ENCODE measurements at places on chromosomes 11 and 22. TPM values are rescaled to one million over a fixed set of nuclear protein-coding genes. Genes with fewer than 3 reads are reported as not detected.

DNA sequence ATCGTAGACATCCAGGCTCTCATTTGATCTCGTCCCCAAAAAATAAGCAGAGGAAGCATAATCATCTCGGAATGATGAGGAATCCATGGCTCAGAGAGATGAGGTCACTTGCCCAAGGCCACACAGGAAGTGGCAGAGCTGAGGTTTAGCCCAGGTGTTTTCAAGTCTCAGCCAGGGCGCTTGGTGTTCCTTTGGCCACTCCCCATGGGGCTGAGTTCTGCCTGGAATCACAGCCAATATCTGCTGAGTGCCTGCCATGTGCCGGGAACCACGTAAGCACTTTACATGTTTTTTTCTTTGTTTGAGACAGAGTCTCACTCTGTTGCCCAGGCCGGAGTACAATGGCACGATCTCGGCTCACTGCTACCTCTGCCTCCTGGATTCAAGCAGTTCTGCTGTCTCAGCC lies 29.5 kb upstream of the MYH9 start:
- no peak overlapping the region for H3K4me3 ChIP-seq
- no peaks in the 10 kb centered on the region for H3K27me3 ChIP-seq
- H3K36me3 ChIP-seq: no peaks in the 10 kb centered on the region
- peaks cover 26% of the 10 kb centered on the region for H3K4me1 ChIP-seq

DNA sequence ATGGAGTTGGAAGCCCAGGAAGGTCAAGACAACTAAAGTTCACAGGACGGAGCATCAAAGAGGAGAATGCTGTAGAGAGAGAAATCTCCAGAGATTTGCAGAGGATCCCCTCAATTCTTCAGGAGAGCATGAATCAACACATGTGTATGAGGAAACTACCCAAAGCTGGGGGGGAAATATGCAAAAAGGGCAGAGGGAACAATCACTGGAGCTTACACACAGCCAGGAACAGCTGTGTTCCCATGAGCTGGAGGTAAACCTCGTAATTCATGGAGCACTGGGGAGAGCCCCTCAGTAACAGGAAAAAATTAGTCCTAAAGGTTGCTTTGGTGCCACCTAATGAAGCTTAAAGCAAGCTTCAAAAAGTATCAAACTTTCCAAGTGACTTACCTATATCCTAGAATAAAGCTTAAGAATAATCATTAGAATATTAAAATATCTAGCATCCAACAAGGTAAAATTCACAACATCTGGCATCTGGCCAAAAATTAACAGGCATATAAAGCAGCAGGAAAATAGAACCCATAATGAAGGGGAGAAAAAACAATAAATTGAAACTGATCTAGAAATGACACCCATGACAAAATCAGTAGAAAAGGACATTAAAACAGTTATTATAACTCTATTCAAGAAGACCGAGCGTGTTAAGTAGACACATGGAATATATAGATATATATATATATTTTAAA lies 134.2 kb downstream of the STK33 start:
- no peak for DNase-seq
- H3K27me3 ChIP-seq: no peaks in the 10 kb centered on the region
- H3K4me1 ChIP-seq: no peaks in the 10 kb centered on the region
- H3K36me3 ChIP-seq: no peaks in the 10 kb centered on the region
- no peak overlapping the region for H3K27ac ChIP-seq

DNA sequence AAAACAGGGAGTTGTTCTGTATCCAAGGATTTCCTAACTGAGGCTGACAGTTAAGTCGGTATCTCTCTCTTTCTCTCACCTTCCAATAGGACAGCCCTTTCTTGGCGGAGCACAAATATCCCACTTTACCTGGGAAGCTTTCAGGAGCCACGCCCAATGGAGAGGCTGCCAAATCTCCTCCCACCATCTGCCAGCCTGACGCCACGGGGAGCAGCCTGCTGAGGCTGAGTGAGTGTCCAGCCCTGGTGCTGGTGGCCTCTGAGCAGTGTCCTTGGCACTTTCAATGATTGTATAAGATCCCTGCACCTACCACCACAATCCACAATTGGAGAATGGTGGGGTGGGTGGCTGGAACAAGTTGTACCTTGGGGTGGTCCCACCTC lies 33.7 kb downstream of the CYB5R2 start:
- peaks cover 29% of the 10 kb centered on the region for H3K4me1 ChIP-seq
- no peaks in the 10 kb centered on the region for H3K27me3 ChIP-seq
- peaks cover 70% of the 10 kb centered on the region for H3K36me3 ChIP-seq
- DNase-seq: no peak
- H3K27ac ChIP-seq: no peak overlapping the region

The ADAMTS8 gene
- total RNA-seq: 0.85 TPM

DNA sequence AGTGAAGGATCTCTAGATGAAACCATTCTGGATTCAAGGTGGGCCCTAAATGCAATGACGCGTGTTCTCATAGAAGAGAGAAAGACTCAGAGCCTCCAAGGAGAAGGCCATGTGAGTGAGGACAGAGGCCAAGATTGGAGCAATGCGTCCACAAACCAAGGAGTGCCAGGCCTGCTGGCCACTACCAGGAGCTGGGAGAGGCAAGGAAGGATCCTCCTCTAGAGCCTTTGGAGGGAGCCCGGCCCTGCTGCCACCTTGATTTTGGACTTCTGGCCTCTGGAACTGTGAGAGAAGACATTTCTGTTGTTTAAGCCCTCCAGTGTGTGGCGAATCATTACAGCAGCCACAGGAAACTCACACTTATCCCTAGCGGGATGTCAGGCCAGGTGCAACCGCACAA lies 52.7 kb upstream of the SHANK2 start:
- H3K4me3 ChIP-seq: no peak overlapping the region
- H3K27ac ChIP-seq: no peak overlapping the region
- H3K27me3 ChIP-seq: peaks cover 70% of the 10 kb centered on the region
- H3K4me1 ChIP-seq: no peaks in the 10 kb centered on the region
- H3K36me3 ChIP-seq: no peaks in the 10 kb centered on the region
- no peak for DNase-seq

GRCh38 chr11:101718402-101718801 lies 134.6 kb upstream of the TRPC6 start:
- H3K27me3 ChIP-seq: no peaks in the 10 kb centered on the region
- H3K36me3 ChIP-seq: no peaks in the 10 kb centered on the region
- H3K4me3 ChIP-seq: no peak overlapping the region
- DNase-seq: no peak

The OR51B5 gene
- total RNA-seq: not detected

DNA sequence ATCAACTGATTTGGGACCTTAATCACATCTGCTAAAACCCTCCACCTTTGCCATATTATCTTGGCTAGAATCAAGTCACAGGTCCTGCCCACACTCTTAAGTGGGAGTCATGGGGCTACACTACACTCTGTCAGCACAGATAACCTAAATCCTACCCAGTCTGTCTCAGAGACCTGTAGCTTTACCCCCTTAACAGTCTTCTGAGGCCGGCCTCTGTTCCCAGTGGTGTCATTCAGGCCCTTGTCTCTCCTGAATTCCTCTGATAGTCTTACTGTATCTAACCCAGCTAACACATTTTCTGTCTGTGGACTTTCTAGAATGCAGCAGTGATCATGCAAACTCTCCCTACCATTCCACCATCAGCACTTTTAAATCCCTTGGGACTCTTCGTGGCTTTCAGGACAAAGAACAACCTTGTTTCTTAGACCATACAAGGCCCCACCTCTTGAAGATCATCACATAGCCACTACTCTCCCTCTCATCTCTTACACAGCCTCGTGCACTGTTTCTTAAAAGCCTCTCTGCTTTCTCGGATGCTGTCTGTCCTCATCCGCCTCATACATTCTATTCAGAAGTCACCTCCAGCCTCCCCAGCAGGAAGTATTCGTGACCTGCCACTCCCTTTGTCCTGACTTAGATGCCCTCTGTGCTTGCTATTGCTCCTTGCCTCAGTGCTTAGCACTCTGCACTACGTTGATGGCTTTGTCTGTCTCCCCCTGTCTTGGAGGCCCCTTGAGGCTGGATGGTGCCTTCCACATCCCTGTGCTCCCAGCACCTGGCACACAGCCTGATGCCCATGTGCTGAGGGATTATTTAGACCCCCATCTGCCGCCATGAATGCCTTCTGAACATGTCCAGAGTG lies 57.9 kb downstream of the PANX1 start:
- no peak overlapping the region for H3K4me3 ChIP-seq
- no peak for DNase-seq
- no peaks in the 10 kb centered on the region for H3K27me3 ChIP-seq
- H3K27ac ChIP-seq: no peak overlapping the region
- H3K36me3 ChIP-seq: peaks cover 5% of the 10 kb centered on the region
- peaks cover 8% of the 10 kb centered on the region for H3K4me1 ChIP-seq

DNA sequence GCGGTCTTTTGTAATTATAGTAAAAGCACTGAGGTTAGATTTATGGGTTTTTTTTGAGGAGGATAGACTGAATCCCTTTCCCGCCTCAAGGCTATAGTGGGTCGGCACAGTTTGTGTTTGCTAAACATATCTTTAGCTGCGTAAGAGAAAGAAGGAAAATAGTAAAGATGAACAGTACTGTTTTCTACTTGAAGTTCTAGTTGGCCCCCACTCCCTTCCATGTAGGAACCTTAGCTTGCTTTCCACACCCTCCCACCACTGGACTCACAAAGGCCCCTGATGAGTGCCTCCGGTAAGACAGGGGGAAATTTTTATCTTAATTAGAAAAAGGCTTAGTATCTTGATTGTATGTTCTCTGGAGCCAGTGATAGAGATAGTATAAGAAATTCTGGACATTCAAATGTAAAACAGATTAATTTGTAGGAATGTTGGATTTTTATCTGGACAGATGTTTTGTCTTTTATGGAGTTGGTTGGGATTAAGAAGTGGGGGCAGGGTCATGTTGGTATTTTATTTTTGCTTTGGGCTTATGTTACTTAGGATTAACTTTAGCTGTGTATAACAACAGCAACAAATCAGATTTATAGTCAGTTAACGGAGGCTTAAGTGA lies 49.4 kb downstream of the PTPRJ start:
- H3K27me3 ChIP-seq: no peaks in the 10 kb centered on the region
- no peak for DNase-seq
- H3K36me3 ChIP-seq: no peaks in the 10 kb centered on the region
- H3K4me3 ChIP-seq: no peak overlapping the region

DNA sequence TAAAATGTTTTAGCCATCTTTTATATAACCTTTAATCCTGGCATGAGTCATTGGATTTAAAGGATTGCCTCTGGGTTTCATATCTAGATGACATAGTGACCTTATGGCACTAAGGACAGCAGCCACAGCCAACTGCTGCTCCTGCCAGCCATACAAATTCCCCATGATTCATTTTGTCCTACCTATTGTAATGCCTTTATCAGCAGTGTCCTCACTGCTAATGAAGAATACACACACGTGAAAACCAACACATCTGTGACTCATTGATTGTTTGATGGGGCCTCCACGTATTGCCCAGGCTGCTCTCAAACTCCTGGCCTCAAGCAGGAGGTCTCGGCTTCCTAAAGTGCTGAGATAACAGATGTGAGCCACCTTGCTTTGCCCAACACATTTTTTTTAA lies 1.8 kb downstream of the LDHAL6A start:
- H3K4me1 ChIP-seq: no peaks in the 10 kb centered on the region
- H3K27me3 ChIP-seq: peaks cover 18% of the 10 kb centered on the region
- no peak overlapping the region for H3K4me3 ChIP-seq
- DNase-seq: no peak
- no peaks in the 10 kb centered on the region for H3K36me3 ChIP-seq
- no peak overlapping the region for H3K27ac ChIP-seq

GRCh38 chr22:25621986-25622385 lies 57.5 kb downstream of the GRK3 start:
- H3K4me1 ChIP-seq: peaks cover 3% of the 10 kb centered on the region
- H3K4me3 ChIP-seq: no peak overlapping the region
- no peak for DNase-seq
- H3K27me3 ChIP-seq: no peaks in the 10 kb centered on the region

The GLYATL1 gene
- total RNA-seq: not detected

The SMTN gene
- 245 TPM for total RNA-seq

- no peaks in the 10 kb centered on the region for H3K27me3 ChIP-seq
- peaks cover 60% of the 10 kb centered on the region for H3K36me3 ChIP-seq
- H3K27ac ChIP-seq: peak overlapping the region; percentile 86
- DNase-seq: peak; percentile 64
Observed at GRCh38 chr22:46290121-46290842, 6.4 kb upstream of the GTSE1 start.

DNA sequence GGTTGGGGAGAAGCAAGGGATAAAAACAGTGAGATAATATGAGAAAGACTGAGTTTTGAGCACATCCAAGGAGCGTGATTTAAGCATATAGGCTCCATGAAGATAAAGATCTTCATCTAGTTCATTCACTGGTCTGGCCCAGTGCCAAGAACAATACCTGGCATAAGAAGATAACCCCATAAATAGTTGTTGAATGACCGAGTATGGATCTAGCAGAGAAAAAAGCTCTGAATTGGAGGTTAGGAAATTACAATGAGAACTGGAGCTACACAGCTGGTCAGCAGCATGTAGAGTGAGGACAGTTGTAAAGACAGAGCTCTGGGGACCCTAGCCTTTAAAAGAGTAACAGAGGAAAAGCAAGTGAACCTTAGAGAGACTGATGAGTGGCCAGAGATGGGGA lies 33.0 kb upstream of the PAK1 start:
- no peak overlapping the region for H3K27ac ChIP-seq
- peaks cover 9% of the 10 kb centered on the region for H3K27me3 ChIP-seq
- peaks cover 11% of the 10 kb centered on the region for H3K4me1 ChIP-seq
- H3K36me3 ChIP-seq: no peaks in the 10 kb centered on the region
- H3K4me3 ChIP-seq: no peak overlapping the region
- no peak for DNase-seq

The RIBC2 gene
- total RNA-seq: not detected

GRCh38 chr11:36565031-36565610 lies 2.7 kb upstream of the RAG1 start:
- H3K4me3 ChIP-seq: peak overlapping the region; percentile 62
- no peak for DNase-seq
- H3K4me1 ChIP-seq: peaks cover 5% of the 10 kb centered on the region
- H3K27ac ChIP-seq: no peak overlapping the region
- H3K27me3 ChIP-seq: no peaks in the 10 kb centered on the region

The HPX gene
- 0.44 TPM for total RNA-seq

The OR2AG2 gene
- not detected for total RNA-seq

DNA sequence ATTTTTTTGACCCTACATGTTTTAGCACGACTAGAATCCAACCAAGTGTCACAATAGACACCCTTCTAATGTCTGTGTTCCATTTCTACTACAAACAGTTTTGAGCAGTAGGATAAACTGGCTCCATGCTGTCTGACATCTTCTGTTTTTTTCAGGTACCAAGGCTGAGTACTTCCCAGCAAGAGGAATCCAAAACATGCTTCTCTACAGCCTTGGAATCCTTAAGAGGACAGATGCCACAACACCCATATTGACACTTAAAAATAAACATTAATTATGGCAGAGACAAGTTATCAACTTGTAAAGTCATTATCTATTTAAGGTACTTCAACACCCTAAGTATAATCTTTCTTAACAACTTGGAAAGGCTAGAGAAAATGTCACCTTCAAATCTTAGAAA lies 54.2 kb downstream of the LGR4 start:
- DNase-seq: no peak
- H3K4me3 ChIP-seq: no peak overlapping the region
- H3K27me3 ChIP-seq: no peaks in the 10 kb centered on the region
- peaks cover 43% of the 10 kb centered on the region for H3K4me1 ChIP-seq

- H3K36me3 ChIP-seq: peaks cover under 1% of the 10 kb centered on the region
- no peak for DNase-seq
- peaks cover 66% of the 10 kb centered on the region for H3K4me1 ChIP-seq
- H3K27ac ChIP-seq: peak overlapping the region; percentile 76
Observed at GRCh38 chr11:9688716-9689511, 25.0 kb downstream of the SWAP70 start.

The IGLL1 gene
- not detected for total RNA-seq

GRCh38 chr11:78711735-78712134 lies 137.1 kb upstream of the NARS2 start:
- H3K27ac ChIP-seq: no peak overlapping the region
- no peak for DNase-seq
- no peaks in the 10 kb centered on the region for H3K4me1 ChIP-seq
- H3K27me3 ChIP-seq: peaks cover 22% of the 10 kb centered on the region

The RCOR2 gene
- 10.5 TPM for total RNA-seq
